Stimulated activated CD4-positive, alpha-beta T cell treated with anti-CD3 and anti-CD28 coated beads, Interleukin-4, amount 100 ng/mL, for 1 hour (primary cell): ENCODE measurements at places on chromosomes 7 and 10.

- DNase-seq: no peak
Measured at GRCh38 chr7:130940907-130941306, 206.9 kb upstream of the KLF14 start.

DNA sequence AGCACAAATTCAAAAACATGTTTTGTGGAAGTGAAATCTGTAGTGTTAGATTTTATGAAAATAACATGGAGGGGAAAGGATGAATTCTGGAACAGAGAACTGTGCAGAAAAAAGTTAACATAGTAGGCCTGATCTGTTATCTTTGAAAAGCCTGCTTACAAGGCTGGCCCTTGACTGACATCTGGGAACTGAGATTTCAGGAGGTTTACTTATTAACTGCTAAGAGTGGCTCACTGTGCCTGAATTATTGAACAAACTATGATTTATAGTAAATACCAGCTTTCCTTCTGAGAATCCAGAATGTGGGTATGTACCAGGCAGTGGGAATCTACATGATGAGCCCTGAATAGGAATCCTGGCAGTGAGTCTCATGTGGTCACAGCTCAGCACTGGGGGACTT is 30.5 kb downstream of the NSUN6 start:
- no peak for DNase-seq

GRCh38 chr7:112132051-112132694 is 74.0 kb downstream of the DOCK4 start:
- no peak for DNase-seq

- DNase-seq: no peak
Measured at GRCh38 chr10:99341860-99342490, 12.8 kb downstream of the CNNM1 start.

GRCh38 chr10:80498833-80499741 is 38.6 kb upstream of the SH2D4B start:
- DNase-seq: peak; percentile 66

DNA sequence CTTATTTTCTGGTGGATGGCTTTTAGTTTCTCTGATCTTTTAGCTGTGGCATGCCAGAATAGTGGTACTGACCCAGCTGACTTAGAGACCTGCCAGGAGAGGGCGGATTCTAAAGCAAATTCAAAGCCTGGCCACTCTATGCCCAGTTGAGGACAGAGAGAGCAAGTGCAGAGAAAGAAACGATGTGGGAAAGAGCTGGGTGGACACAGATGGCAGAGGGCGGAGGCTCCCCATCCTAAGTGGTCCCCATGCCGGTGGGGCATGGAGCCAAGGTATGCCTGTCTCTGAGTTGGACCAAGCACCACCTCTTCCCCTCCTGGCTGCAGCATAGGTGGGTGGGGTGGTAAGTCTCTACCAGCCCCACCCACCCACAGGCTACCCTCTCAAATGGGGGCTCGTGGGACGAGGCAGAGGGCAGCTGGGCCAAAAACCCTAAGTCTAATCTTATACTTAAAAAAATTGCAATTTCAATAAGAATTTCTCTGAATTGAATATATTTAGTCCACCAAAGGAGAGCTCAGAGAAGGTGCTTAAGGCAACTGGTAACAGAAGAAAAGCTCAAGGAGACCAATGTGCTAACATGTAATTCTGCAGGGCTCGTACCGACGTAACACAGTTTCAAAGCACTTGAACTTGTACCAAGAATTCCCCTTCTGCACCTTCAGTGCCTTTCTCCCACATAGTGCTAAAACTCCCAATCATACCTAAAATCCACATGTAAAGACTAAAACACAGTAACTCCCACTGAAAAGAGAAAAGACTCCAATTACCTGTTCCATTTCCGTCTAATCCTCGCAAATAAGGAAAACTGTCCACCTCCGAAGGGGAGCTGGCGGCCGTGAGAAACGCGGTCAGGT is 85.7 kb upstream of the NMT2 start:
- DNase-seq: no peak

- DNase-seq: peak; percentile 52
Measured at GRCh38 chr10:70162892-70163201, 7.5 kb downstream of the SAR1A start.

GRCh38 chr7:155715111-155715805 is 70.8 kb downstream of the RBM33 start:
- DNase-seq: no peak

GRCh38 chr7:69219381-69219780 is 378.9 kb upstream of the AUTS2 start:
- DNase-seq: no peak

GRCh38 chr7:134643131-134643530 is 3.5 kb upstream of the BPGM start:
- no peak for DNase-seq
